Neuronal stem cell (in vitro differentiated cells): ENCODE measurements at places on chromosomes 11 and 22.

DNA sequence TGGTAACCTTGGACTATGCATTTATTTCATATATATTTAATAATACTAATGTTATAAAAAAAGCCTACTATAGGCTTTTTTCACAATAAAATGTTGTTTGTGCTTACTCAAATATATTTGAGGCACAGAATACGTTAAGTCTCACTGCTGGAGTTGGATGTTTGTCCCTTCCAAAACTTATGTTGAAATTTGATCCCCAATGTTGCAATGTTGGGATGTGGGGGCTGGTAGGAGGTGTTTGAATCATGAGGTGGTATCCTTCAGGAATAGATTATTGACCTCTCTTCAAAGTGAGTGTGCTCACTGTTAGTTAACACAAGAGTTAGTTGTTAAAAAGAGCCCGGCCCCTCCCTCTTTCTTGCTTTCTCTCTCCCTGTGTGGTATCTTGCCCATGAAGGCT lies 1295.9 kb downstream of the JRKL start:
- DNase-seq: no peak

DNA sequence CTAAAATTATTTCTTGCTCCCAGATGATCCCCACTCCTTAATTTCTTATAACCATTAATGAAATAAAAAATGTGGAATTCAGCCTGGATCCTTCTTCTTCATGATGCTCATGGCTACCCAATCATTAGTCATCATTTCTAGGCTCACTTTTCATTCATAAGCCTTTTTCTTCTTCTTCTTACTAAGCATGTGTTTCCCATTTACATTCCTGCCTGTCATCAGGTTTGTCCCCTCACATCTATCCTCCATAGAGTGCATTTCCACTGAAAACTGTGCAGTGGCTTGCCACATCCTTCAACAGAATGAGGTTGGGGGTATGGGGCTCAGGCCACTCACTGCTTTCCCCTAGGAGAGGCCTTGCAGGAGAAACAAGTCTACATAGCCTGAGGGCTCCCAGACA lies 35.8 kb upstream of the NTM start:
- DNase-seq: no peak

DNA sequence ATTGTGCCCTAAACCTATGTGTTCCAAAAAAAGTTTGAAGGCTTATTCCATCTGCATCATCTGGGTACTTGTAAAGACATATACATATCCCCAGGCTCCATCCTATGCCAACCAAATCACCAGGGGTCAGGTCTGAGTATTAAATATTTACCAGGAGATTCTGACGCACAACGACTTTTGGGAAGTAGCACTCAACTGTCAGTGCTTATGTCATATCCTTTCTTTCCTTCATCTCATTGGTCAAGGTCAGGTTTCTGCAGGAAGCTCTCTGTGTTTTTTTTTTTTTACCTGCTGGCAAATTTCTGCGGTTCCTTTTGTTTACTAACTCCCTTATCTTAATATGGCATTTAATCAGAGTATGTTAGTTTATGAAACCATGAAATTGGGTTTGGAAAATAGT lies 22.5 kb upstream of the CYP2R1 start:
- DNase-seq: no peak

DNA sequence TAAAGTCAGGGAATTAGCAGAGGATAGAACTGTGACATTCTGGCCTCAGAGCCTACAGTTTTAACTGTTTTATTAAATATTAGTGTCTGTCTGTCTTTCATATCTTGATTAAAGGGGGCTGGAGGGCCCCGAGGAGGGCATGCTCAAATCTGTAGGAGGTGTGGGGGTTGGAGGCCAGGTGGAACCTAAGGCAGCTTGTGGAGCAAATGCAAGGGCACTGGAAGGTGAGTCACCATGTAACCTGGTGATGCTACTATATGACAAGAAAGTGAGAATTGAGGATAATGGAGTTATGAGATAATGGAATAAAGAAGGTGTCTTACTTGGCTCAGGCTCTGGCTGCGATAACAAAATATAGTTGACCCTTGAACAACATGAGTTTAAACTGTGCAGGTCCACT lies 27.3 kb upstream of the TMEM86A start:
- DNase-seq: no peak

- no peak for DNase-seq
These were observed 53.0 kb downstream of the RELT start for GRCh38 chr11:73429121-73429750.

DNA sequence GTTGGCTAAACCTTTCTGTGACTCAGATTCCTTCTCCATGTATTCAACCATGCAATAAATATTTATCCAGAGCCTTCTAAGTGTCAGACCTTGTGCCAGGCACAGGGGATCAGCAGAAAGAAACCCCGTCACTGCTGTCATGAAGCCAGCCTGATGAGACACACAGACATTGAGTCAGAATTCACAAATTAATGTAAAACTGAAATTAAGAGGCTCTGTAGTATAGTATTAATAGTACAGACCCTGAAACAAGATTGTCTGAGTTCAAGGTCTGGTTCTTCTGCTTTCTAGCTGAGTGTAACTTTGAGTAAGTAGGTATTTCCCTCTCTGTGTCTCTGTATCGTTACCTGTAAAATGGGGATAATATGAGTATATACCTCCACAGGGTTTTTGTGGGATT lies 46.9 kb downstream of the ME3 start:
- DNase-seq: no peak

DNA sequence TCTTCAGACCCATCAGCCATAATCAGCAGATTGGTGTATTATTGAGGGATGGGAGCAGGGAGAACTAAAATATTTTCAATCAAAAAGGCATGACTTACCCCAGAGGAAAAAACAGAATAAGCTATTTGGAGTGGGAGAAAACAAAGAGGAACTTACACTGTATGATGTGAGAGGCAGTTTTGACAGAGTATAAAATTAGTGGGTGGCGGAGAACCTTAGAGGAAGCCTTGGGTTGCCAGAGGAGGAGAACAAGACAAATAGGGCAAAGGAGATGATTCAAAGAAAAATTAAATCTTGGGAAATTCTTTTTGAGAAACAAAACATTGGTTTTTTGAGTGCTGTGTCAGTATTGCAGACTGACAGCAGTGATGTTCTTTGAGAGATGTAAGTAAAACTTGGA lies 285.0 kb downstream of the C11orf87 start:
- no peak for DNase-seq

- DNase-seq: no peak
These were observed 872.8 kb downstream of the BRD1 start for GRCh38 chr22:48954781-48955311.

GRCh38 chr11:15011776-15012345 lies 39.7 kb upstream of the CALCA start:
- no peak for DNase-seq

- no peak for DNase-seq
These were observed 12.5 kb downstream of the F2 start for GRCh38 chr11:46731545-46731944.

- DNase-seq: no peak
These were observed 12.4 kb upstream of the MUC2 start for GRCh38 chr11:1062075-1062820.

DNA sequence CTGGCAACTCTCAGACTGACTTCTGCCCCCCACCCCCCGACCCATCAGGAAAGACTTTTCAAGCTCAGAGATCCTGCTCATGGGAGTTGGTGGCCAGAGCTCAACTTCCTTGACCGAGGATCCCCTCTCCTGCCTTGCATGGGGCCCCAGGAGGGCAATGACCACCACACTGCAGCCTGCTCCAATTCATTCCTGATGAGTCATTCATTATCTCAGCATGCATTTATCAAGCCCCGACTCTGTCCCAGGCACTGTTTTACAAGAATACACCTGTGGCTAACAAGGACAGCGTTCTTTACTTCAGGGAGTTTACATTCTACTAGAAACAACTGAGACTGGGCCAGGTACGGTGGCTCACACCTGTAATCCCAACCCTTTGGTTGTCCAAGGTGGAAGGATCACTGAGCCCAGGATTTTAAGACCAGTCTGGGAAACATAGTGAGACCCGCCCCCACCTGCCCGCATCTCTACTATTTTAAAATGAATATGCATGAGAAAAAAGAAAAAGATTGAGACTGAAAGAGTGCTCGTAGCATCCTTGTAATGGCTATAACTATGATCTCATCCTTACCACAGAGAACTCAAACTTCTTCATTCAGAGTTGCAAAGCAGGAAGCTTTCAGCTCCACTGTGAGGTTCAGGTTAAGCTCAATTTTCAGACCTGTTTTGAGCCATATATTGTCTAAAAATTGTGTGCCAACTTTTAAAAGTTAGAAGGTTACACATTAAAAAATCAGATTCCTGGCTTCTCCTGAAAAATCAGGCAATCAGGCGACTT lies 60.4 kb downstream of the FEZ1 start:
- DNase-seq: no peak

- no peak for DNase-seq
These were observed 350.3 kb upstream of the MPPED2 start for GRCh38 chr11:30936491-30936890.

- no peak for DNase-seq
These were observed 14.6 kb downstream of the CAPN5 start for GRCh38 chr11:77081381-77081851.

GRCh38 chr11:62665599-62666258 lies 617 bp downstream of the CSKMT start:
- DNase-seq: peak; percentile 43

DNA sequence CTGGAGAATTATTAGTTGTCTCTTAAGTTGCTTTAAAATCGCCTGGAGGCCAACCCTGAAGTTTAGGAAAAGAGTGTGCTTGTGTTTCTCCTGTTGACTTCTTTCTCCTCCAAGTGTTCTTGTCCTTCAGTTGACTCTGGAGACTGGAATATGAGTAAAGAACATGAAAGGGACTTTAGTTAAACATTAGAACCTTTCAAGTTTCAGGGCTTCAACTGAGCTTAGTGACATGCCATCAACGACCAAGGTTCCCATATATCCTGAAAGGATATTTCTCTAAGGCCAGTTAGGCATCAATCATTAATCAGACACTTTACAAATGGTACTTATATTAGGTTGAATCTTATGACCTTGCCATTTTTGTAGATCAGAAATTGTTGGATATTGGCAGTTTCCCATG lies 70.0 kb downstream of the ZNRF3 start:
- DNase-seq: no peak

DNA sequence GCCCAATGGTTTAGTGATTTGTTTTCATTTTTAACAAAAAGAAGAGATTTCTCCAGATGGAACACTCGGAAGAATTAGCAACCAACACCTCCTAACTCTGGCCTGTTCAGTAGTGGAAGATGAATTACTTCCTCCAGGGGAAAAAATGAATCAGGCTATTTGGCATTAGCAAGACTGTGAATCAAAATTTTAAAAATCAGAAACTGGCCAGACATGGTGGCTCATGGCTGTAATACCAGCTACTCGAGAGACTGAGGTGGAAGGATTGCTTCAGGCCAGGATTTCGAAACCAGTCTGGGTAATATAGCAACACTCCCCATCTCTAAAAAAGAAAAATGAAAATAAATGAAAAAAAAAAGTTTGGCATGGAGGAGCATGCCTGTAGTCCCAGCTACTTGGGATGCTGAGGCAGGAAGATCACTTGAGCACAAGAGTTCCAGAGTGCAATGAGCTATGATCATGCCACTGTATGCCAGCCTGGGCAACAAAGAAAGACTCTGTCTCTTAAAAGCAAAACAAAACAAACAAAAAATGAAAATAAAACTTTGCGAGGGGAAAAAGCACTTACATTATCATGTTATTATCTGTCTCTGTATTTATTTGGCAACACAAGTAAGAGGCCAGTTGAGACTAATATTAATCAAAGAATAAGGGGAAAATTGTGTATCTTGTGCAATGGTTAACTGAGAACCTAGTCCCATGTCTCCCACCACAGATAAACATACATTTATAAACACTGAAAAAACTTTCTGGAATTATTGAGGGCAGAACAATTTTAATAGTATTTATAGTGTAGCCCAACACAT lies 796.3 kb upstream of the ANO3 start:
- no peak for DNase-seq

DNA sequence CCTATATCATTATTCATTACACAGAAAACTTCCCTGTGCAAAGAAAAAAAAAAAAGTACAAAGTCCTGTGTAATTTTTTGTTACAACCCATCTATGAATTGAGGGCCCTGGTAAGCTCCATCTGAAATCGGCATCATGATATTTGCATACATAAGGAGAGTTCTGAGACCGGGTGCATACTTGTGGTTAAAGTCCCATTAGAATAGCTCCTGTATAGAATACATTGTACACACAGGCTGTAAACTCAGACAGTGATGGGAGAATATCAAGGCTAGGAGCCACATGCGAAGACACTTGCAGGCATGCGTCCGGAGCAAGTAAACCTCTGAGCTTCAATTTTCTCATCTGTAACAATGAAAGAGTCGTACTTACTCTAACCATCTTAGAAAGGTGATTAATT lies 353.2 kb downstream of the ETS1 start:
- DNase-seq: no peak

DNA sequence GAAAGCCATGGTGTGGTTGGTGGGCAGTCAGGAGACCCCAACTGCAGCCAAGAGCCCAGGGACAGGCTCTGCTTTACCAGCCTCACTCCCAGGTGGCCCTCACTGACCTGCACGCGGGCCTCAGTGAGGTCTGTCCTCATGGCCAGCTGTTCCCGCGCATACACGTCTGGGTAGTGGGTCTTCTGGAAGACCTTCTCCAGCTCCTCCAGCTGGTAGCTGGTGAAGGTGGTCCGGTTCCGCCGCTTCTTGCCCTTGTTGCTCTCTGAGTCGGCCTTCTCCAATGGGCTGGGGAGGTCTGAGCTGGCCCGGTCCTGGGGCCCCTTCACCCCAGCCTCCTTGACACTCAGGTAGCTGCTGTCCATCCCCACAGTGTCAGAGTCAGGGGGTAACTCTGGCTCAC lies 34.7 kb downstream of the ALX4 start:
- no peak for DNase-seq

DNA sequence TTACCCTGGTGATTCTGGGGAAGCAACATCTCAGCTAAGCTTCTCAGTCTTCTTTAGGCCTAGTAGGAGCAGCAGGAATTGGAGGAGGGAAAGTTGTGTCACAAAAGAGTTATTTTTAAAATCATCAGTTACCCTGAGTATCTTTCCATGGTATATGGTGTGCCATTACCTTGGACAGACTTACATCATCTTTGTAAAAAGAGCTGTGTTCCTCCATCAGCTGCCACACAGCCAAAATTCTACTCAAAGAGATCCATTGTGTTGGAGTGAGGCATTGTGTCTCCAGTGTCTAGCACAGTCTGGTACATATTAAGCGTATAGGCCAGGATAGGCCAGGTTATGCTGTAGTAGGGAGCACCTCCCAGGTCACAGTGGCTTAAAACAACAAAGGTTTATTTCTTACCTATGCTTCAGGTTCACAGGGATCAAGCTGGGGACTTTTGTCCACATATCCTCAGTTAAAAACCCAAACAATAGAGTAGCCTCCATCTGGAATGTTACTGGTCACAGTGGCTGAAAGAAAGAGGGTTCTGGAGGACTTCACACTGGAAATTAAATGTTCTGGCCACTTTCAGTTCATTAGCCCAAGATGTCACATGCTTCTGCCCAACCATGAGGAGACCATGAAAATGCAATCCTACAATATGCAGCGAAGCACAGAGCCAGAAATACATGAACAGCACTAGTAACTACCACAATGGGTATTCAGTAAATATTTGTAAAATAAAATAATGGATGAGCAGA lies 9.9 kb upstream of the TMPRSS5 start:
- no peak for DNase-seq
